ENCODE measurements at places on chromosomes 3 and 15.

DNA sequence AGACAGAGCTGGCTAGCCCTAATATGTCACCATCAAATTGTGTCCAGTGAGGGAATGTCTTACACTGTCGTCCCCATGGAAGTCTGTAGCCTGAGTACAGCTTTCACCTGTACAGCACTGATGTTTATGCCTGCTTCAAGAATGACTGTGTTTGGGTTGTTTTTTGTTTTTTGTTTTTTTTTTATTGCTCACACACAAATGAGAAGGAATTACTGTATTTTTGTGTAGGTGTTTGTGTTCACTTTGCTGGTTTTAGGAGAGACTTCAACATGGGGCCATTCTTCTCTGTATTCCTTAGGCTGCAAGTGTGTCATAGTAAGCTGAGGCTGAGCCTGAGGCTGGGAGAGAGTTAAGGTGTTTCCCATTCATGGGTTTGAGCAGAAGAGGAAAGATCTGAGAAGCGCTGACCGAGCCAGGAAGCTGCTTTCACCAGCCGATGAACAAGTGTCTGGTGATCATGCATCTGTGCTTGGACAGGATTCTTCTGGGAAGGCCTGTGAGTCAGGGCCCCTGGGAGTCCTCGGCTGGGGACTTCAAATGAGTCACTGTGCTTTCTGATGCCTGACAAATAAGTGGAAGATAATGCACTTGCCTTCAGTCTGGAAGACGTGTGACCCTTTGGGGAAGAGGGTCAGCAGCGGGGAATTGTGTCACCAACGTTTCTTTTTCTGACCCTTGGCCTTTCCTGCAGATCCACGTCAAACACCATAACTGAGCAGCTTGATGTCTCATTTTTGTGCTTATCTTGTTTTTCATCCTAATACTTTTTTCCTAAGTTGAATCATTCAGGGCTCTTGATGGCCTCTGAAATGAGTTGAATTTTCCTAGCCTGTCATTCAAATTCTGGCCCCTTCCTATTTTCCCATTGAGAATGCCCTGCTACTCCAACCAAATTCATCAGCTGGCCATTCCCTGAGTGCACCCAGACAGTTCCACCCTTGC is 36.7 kb upstream of the ZBTB38 start:
- peak; percentile 98 for DNase-seq

- DNase-seq, result no peak
These were observed 300.3 kb downstream of the ZBTB20 start for GRCh38 chr3:114846779-114847178.

DNA sequence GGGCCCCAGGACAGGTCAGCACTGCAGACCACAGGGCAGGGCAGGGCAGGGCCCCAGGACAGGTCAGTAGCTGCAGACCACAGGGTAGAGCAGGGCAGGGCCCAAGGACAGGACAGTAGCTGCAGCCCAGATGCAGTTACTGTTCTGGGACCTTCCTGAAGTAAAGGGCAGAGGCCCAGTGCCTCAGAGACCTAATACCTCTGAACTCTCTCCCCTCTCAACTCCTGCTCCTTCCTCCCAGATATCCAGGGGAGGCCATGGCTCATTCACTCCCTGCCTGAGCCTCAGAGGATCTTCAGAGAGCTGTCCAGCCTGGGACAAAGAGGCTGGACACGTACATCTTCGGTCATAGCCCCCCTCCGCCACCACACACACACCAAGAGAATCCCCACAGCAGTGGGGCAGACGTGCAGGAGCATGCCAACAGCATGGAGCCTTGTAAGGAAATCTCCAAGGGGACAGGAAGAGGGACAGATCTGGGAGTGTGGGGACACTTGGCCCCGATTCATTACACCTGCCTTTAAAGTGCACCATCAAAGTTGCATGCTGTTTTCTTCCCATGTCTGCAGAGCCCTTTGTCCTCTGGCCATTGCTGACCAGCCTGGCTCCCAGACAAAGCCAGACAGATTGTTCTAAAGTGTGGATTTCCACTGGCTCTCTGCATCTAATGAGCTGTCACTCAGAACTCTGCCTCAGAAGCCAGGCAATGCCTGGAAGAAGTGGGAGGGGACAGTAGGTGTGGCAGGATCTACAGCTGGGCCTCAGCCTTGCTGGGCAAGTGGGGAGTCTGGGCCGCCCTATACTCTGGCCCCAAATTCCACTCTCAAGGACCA is 24.2 kb upstream of the BUB1B start:
- DNase-seq, result no peak

- no peak for DNase-seq
These were observed 165.2 kb downstream of the ZPLD1 start for GRCh38 chr3:102599819-102600576.

GRCh38 chr3:51860703-51861665 is at the start of gene IQCF2:
IQCF2 (plus strand) TSS chr3:51861615; CDS start chr3:51861667, 52 bp downstream.
- DNase-seq, result no peak

GRCh38 chr15:101191242-101191641 is 60.6 kb downstream of the CHSY1 start:
- DNase-seq, result peak; percentile 42

DNA sequence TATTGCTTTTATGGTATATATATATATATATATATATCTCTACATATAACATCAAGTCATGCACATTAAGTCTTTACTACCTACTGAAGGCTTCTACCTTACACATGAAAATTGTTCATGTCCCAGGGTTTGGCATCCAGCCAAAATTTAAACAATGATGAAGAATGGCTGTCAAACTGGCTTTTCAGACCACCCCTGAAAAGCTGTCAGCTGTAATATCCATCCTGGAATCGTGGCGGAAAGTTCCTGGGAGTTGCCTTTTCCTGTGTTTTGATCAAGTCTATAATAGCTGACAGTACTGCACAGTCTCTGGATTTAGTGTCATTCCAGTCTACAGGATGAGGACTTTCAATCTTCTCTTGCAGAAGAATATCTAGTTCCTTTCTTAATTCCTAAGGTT is 48.3 kb downstream of the DHX36 start:
- no peak for DNase-seq

- DNase-seq, result no peak
These were observed 94.9 kb upstream of the AADACL2 start for GRCh38 chr3:151638555-151639417.

DNA sequence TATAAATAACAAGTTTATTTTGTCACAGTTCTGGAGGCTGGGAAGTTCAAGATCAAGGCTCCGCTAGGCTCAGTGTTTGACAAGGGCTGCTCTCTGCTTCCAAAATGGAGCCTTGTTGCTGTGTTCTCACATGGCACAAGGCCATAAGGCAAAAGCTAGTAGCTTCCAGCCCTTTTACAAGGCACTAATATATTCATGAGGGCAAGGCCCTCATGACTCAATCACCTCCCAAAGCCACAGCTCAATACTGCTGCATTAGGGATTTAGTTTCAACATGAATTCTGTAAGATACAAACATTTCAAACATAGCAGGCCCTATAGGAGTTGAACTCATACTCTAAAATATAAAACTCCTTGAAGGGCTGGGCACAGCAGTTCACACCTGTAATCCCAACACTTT is 30.2 kb downstream of the ZBTB11 start:
- DNase-seq, result peak; percentile 4

DNA sequence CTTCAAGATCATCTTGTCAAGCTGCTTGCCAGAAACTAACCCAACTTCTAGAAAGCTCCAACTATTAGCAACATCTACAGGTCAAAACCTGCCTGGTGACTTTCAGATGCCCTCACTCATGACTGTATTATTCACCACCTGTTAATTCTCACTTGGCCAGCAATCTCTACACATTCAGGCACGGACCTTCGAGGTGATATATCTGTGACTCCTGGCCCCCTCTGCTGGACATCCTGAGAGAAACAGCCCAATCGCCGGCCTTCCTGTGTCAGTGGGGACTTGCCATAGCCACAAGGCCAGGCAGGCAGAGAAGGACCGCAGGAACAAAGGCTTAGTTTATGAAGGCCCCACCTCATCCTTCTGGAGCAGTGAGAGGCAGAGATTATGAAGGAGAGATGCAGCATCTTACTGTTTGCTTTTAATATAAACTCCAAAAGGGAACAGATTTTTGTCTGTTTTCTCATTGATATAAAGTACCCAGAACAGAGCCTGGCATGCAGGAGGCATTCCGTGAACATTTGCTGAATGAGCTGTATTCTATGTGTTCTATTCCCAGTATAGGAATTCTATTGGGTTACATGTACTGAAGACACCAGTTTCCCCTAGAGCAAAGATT is 24.4 kb upstream of the OCA2 start:
- peak; percentile 63 for DNase-seq

GRCh38 chr3:16140116-16140893 is 34.2 kb upstream of the GALNT15 start:
- peak; percentile 70 for DNase-seq

- no peak for DNase-seq
These were observed 25.9 kb downstream of the ETFA start for GRCh38 chr15:76285241-76285825.

- DNase-seq, result peak; percentile 83
These were observed 626.4 kb upstream of the ZNF385D start for GRCh38 chr3:22377421-22377820.
